ENCODE measurements at places on chromosomes 11 and 22.

DNA sequence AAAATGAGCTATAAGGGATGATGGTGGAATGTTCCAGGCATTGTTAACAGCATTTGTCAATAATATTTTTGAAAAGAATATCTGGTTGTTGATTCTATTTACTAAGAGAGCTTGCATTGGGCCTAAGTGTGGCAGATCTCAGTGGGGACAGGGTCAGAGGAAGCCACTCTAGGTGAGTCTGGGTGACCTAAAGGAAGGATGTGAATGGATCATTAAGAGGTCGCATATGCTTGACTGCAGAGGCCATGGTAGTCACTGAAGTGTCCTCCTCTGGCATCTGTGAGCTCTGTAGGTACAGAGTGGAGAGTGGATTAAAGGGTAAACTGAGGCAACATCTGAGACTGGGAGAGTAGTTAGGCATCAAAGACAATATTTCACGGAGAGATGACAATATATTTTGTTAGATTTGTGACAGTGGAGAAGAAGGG lies 37.9 kb upstream of the TOP3B start:
- DNase-seq: no peak

DNA sequence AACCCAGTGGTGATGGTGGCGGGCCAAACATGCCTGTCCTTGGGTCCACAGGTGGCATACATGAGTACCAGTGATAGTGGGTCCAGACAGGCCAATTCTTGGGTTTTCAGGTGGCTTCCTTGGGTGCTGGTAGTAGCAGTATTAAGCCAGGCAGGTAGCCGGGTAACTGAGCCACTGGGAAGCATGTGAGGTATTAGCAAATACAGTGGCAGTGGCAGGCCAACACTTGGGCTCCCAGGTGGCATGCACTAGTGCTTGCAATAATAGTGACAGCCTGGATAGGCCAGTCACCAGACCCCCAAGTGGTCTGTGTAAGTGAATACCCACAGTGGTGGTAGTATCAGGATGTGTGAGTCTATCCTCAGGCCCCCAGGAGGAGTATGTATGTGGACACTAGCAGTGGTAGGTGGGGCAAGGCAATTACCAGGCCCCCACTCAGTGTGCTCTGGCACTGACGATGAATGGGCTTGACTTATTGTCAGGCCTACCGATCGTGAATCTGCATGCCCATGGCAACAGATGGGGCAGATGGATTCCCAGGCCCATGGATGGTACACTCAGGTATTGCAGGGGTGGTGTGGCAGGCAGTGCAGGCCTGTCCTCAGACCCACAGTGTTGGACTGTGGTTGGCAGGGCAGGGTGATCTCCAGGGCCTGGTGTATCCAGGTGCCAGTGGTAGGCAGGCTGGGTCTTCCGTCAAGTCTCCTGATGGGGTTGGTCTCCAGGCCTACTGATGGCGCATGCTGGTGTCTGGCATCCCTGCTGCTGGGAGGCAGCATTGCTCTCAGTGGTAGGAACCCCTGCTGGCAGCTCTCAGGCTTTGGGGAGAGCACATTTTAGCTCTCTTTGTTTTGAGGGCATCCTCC lies 840.7 kb downstream of the FAM181B start:
- DNase-seq: no peak

DNA sequence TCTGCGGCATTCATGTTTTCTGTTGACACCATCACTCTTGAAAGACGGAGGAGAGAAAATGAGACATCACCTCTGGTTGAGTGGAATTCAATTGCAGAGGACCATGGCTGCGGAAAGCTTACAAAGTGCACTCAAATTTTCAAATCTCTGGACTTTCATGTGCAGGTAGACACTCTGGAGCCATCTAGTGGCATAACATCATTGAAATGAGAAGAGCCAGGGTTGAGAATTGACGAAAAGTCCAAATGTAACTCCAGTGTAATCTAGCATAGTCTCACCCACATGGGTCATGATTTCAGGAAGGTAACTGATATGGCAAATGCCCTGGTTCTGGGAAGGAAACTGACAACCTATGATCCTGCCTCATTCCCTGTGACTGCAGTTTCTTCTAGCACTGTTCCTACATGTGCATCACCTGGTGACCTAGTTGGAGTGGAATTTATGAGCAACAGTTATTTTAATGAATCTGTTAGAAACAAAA lies 687.8 kb downstream of the KCNA4 start:
- no peak for DNase-seq

GRCh38 chr11:117189191-117189940 lies 9.8 kb upstream of the TAGLN start:
- peak; percentile 20 for DNase-seq

- no peak for DNase-seq
These were observed 2.7 kb upstream of the CBX6 start for GRCh38 chr22:38874529-38875222.

DNA sequence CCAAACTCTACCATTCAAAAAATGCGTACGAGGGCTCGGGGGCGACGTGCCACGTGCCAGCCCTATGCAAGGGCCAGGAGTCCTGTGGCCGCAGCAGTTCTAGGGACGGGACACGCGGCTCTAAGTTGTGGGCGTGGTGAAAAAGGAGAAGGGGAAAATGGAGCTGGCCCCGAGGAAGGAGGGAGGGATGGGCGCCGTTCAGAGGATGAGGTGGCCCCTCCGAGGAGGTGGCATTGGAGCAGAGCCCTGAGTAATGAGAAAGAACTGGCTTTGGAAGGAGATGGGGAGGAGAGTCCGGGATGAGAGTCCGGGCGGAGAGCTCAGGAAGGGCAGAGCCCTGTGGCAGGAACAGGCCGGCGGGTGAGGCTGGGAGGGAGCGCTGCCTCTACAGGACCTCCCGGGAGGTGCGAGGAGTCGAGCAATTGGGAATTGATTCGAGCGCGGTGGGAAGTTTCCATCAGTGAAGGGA lies 21.0 kb downstream of the OTUB1 start:
- DNase-seq: no peak

DNA sequence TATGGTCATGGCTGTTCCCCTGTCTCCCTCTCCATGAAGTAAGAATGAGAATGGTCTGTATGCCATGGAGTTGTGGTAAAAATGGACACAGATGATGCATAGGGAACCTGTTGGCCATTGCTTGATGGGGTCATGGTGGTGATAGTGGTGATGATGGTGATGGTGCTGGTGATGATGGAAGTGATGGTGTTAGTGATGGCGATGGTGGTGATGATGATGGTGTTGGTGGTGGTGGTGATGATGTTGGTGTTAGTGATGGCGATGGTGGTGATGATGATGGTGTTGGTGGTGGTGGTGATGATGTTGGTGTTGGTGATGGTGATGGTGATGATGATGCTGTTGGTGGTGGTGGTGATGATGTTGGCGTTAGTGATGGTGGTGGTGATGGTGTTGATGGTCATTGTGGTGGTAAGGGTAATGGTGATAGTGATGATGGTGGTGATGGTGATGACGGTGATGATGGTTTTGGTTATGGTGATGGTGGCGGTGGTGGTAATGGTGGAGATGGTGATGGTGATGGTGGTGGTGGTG lies 5.1 kb upstream of the CACNA1I start:
- no peak for DNase-seq

GRCh38 chr11:20671856-20672546 lies 2.6 kb downstream of the NELL1 start:
- DNase-seq: no peak

GRCh38 chr11:80719292-80719646 lies 1278.4 kb upstream of the TENM4 start:
- DNase-seq: no peak

GRCh38 chr11:11555208-11555607 lies 66.6 kb downstream of the GALNT18 start:
- DNase-seq: no peak

DNA sequence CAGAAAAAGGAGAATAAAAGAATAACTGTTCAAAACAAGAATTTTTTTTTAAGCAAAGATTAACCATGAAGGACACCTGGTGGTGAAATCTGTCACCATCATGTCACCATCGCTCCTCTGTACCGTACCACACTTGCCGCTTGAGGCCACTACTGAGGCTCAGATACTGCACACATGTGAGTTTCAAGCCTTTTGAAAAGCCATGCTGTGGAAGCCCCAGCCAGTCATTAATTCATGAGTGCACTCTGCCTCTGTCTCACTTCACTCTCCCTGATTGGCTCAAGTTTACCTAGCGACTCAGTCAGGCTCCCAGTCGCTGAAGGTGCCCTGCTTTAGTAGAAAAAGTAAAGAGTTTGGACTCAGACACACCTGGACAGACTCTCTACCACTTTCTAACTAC lies 6.6 kb upstream of the MS4A12 start:
- DNase-seq: no peak

DNA sequence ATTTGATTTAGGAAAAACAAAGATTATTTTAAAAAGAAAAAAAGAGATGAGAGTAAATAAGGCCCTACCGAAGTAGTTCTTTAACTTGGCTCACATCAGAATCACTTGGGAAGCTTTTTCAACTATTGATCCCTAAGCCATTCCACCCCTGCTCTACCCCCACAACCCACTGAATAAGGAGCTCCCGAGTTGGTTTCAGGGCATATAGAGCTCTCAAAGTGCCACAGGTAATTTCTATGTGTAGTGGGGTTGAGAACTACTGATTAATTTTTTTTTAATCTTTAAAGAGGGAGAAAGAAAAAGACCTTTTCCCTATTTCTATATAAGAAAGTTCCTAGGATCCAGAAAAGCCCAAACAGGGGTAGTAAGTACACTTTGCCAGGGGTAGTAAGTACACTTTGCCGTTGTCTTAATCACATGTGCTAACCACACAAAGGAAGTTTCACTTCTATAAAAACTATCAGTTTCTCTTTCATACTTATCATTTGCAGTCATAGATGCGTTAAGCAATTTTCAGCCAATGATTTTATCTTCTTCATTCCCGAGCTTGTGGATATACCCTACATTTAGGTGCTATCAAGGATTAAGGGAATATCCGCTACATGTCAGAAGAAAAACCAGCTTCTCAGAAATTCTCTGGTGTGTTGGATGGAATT lies 108.4 kb upstream of the ZC3H12C start:
- DNase-seq: no peak

- DNase-seq: no peak
These were observed 36.0 kb upstream of the OLFML1 start for GRCh38 chr11:7449211-7449840.

All from omental fat pad (tissue), 4 donors.